ENCODE measurements at places on chromosomes 2 and 18.

GRCh38 chr2:4130651-4131050 lies 427.3 kb downstream of the DCDC2C start:
- no peak for DNase-seq

DNA sequence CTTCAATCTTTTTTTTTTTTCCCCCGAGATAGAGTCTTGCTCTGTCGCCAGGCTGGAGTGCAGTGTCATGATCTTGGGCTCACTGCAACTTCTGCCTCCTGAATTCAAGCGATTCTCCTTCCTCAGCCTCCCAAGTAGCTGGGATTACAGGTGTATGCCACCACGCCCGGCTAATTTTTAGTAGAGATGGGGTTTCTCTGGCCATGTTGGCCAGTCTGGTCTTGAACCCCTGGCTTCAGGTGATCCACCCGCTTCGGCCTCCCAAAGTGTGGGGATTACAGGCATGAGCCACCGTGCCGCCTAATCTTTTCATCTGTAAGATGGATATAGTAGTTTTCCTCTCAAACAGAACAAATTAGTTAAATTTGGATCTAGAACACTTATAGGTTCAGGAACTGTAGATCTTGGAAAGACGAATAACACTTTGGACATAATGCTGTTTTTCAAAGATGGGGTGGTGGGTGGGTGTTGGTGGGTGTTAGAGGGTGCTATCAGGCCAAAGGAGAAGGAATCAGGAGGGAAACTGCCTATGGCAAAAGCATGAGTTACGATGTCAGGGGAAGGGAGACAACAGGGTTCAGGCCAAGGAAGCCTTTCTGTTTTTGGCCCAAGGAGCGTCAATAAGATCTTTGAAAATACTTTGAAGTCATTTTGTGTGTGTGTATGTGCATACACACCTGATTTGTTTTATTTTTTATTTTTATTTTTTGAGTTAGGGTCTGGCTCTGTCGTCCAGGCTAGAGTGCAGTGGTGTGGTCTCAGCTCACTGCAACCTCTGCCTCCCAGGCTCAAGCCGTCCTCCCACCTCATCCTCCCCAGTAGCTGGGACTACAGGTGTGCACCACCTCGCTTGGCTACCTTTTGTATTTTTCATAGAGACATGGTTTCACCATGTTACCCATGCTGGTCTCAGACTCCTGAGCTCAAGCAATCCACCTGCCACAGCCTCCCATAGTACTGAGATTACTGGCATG lies 6.8 kb downstream of the RPL37A start:
- no peak for DNase-seq

- no peak for DNase-seq
Observed at GRCh38 chr2:95388856-95389244, 13.7 kb upstream of the FAHD2A start.

DNA sequence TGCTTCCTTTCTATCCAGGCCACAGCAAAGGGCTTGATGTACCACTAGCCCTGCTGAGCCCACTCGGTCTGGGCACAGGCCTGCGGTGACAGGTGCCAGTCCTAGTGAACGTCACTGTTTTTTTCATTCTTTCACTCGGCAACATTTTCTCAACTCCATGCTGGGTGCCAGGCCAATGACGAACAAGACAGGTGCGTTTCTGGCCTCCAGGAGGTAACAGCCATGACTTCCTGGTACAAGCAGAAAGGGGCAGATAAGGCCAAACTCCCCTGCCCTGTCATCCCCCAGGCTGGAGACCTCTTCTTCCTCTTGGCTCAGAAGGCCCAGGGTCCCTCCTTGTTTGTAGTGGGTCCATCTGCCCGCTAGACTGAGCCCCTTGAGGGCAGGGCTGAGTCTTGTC lies 55.7 kb upstream of the OTOF start:
- no peak for DNase-seq

DNA sequence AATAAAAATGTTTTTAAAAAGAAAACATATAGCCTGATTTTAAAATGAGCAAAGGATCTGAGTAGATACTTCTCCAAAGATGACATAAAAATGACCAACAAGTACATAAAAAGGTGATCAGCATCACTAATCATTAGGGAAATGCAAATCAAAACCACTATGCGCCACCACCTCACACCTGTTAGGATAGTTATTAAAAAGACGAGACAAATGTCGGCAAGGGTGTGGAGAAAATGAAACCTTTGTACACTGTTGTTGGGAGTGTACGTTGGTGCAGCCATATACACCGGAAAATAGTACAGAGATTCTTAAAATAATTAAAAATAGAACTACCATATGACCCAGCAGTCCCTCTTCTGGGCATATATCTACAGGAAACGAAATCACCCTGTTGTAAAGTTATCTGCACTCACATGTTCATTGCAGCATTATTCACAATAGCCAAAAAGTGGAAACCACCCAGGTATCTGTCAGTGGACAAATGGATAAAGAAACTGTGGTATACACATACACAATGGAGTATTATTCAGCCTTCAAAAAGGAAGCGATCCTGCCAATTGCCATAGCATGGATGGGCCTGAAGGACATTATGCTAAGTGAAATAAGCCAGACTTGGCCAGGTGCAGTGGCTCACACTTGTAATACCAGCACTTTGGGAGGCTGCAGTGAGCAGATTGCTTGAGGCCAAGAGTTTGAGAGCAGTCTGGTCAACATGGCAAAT lies 91.6 kb downstream of the PRKRA start:
- DNase-seq = no peak

DNA sequence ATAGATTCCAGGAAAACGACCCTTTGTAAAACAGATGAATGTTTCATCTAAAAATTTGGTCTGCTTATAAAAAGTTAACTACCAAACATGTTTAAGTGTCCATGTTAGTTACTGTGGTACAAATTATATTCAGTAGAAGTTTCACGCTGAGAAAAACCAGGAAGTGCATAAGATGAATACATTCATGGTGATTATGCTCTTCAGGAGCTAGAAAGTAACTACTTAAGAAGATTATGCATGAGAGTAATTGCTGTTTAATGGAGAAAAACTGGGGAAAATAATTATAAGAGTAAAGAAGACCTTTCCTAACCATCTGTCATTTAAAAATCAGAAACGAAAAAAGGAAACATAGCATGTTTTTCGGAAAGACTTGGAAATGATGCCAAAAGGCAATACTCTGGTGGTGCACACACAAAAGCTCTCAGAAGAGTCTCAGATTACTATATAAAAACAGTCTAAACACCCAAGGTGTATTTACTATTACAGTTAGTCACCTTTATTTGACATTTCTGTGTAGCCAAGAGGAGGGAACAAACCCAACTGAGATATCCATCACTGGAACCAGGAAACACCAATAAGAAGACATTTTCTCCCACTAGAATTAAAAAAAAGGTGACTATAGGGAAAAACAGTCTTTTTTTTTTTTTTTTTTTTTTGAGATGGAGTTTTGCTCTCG lies 38.8 kb upstream of the METTL21A start:
- DNase-seq = no peak

- no peak for DNase-seq
Observed at GRCh38 chr2:216696751-216697560, 1.6 kb upstream of the IGFBP5 start.

- no peak for DNase-seq
Observed at GRCh38 chr2:11104794-11105660, 50.2 kb upstream of the SLC66A3 start.

- no peak for DNase-seq
Observed at GRCh38 chr2:129876541-129876940, 102.9 kb upstream of the RAB6C start.

- no peak for DNase-seq
Observed at GRCh38 chr2:42233976-42234441, 64.9 kb downstream of the EML4 start.
